ENCODE measurements at places on chromosomes 2 and 18.

DNA sequence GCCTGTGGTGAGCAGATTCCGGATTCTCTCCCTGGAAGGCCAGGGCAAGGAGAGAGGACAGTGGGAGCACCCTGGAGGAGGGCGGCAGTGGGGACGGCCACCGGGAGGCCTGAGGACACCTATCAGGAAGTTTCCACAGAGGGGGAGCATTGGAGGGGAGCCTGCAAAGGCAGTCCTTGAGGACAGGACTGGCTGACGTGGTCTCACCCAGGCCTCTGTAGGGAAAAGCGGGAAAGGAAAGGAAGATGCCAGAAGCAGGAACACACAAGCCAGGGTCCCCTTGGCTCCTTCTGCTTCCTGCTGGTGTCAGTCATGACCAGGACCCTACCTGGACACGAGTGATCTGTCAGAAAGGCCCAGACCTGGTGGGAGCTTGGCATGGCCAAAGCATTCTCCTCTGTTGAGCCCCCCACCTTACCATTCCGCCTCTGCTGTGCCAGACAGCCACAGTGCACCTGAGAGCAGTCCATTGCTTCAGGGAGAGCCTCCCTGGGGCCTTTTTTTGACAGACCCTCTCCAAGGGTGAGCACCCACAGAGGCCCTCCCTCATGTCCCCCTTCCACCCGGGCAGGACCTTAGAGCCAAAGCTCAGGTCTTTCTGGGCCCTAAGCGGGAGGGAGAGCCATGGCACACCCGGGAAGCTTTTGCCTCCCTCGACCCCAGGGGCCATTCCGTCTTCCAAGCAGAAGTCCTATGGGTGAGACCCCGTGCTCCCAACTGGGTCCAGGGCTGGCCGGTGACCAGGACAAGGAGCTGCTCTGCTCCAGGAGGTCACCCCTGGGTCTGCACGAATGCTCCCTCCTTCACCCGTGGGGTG is 333.1 kb downstream of the DYSF start:
- DNase-seq, result no peak

DNA sequence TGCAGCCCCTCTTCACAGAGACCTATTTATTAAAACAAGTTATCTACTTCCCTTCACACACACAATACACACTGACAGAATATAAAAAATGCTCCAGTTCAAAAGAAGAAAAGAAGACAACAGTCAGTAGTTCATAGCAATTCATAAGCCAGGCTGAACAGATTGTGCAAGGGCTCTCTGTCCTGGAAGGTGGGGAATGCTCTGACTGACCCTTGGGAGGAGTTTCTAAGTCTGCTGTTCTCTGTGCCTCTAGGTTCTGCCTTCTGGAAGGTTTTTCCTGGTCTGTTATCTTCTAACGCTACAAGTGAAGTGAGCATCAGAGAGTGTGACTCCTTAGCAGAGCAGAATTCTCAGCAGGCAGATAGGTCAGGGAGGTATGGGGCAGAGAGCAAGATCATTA is 35.7 kb downstream of the SP3 start:
- no peak for DNase-seq

GRCh38 chr18:30632071-30632698 is 410.4 kb downstream of the DSC3 start:
- no peak for DNase-seq

DNA sequence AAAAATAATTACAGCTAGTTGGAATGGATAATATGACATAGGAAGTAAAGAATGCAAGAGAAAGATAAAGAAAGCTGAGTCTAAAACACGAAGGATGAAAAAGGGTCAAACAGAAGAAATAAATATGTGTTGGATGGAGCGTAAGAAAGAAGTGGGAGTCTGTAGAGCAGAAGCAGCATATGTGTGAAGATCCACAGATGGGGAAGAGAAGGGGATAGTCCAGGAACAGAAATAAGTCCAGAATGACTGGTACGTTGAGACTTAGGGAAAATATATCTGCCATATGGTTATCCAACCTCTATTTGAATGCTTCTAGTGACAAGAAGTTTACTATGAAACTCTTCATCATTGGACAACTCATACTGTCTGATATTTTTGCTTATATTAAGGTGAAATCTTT is 18.0 kb downstream of the ABCA12 start:
- no peak for DNase-seq

- DNase-seq, result no peak
These were observed 439.8 kb downstream of the TGIF1 start for GRCh38 chr18:3889803-3890202.

- no peak for DNase-seq
These were observed 2.1 kb downstream of the COQ10B start for GRCh38 chr2:197455428-197455827.

DNA sequence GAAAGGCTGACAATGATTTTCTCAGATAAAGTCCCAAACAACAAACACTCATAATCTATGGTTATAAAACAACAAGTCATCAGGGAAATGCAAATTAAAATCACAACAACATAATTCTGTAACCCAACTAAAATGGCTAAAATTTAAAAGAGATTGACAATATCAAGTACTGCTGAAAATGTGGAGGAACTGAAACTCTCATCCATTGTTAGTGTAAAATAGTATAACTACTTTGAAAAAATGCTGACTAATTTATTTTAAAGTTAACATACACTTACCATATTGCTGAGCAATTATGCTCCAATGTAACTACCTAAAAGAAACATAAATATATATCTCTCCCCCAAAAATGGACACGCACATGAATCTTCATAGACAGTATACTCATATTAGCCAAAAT is 245.9 kb upstream of the SPOPL start:
- no peak for DNase-seq

DNA sequence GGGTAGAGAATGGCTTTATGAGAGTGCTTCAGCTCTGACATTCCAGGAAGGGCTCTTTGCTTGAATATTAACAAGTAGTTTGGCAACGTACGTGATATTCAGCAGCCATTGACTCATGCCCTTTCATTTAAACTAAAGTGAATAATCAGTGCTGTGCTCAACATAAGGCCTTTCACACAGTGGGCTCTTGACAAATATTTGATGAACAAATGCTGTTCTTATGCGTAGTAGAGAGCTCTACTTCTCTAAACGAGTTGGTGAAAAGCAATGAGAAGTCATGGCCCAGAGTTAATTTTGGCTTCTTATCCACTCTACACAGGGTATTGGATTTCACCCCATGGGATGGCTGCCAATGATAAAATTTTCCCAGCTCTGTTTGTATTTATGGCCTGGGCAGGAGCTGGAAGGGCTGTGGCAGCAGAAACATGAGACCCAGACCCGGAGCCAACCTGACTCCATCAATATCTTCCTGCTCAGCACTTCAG is 338.9 kb downstream of the CCDC85A start:
- no peak for DNase-seq

- no peak for DNase-seq
These were observed 138.9 kb downstream of the DYSF start for GRCh38 chr2:71592181-71592711.

GRCh38 chr2:188819792-188820191 is 154.4 kb upstream of the COL3A1 start:
- no peak for DNase-seq

- no peak for DNase-seq
These were observed 149.5 kb upstream of the RBBP8 start for GRCh38 chr18:22783662-22784076.

DNA sequence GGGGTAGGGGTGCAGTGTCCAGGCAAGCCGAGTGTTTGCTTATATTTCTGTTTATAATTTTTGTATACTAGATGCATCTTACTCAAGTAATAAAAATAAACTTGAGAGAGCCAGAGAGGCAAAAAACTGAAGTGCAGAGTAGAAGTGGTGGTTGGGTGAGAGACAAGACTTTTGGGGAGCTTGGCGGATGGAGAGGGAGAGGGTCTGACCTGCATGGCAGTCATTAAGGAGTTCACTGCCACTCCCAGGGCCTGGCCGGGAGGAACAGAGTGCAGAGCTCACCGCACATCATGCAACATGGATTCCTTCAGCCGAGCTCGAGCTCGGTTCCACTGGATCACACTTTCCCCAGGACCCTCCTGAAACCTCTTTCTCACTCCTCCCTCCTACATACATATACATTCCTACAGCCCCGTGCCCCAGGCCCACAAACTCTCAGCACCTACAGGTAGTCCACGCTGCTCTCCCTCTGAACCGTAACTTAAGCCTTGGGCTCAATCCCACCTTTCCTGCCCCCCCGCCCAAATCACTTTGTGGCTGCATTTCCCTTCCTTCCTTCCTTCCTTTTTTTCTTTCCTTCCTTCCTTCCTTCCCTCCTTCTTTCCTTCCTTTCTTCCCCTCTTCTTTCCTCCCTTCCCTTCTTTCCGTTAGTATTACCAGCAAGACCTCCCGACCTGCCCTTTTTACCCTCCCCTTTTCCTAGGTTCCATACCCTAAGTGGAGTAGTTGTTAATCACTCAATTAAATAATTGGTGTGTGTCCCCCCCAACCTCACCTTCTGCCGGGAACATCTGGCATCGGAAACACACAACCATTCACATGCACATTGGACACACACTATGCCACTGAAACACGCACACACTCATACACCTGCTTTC is 37.1 kb upstream of the ATP6V1B1 start:
- no peak for DNase-seq

GRCh38 chr2:16438613-16439321 is 226.9 kb downstream of the CYRIA start:
- no peak for DNase-seq

DNA sequence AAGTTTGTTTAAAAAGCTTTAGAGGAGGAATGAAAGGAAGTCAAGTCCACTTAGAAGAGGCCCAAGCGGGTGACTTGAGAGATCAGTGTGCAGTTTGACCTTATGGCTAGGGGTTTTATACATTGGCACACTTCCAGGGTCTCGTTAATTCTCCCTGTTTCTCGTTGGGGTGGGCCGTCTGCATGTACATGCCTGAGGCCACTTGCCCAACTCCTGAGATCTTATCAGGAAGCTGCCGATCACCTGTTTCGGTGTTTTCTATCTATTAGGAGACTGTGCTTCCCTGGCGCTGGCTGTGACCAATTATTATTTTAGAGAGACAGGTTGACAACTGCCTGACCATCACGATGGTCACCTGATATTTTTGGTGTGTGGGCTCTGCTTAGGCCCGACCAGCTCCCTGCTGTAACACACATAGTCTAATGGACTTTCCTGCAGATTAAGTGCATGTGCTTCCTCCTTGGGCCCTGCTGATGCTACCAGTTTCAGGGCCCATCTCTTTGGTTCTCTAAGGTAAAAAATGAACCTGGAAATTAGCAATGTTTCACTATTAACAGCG is 31.0 kb upstream of the MSH6 start:
- DNase-seq, result no peak

DNA sequence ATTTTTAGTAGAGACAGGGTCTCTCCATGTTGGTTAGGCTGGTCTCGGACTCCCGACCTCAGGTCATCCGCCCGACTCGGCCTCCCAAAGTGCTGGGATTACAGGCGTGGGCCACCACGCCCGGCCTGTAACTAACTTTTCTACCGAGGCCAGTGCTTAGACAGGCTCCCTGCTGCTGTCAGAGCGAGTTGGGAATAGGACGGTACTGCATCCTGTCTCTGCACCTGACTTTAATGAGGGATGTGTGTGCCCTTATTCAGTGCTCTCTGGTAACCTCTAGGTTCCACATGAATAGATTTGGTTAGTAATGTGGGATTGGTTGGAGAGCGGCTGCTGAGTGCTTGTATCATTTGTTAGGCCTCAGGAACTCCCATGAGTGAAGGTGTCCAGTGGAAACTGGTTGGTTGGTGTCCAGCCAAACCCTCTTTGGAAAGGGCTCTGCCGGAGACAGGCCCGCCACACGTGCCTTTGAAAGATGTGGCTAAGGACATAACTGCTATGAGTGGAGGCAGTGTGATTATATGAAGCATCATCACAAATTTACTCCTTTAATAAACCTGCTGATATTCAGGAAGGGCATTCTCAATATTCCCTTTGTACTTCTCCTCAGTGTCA is 36.6 kb downstream of the MYOM1 start:
- no peak for DNase-seq

- no peak for DNase-seq
These were observed 827.2 kb upstream of the POU3F3 start for GRCh38 chr2:104026725-104027124.

- no peak for DNase-seq
These were observed 241.2 kb downstream of the ANAPC1 start for GRCh38 chr2:111642586-111643327.

DNA sequence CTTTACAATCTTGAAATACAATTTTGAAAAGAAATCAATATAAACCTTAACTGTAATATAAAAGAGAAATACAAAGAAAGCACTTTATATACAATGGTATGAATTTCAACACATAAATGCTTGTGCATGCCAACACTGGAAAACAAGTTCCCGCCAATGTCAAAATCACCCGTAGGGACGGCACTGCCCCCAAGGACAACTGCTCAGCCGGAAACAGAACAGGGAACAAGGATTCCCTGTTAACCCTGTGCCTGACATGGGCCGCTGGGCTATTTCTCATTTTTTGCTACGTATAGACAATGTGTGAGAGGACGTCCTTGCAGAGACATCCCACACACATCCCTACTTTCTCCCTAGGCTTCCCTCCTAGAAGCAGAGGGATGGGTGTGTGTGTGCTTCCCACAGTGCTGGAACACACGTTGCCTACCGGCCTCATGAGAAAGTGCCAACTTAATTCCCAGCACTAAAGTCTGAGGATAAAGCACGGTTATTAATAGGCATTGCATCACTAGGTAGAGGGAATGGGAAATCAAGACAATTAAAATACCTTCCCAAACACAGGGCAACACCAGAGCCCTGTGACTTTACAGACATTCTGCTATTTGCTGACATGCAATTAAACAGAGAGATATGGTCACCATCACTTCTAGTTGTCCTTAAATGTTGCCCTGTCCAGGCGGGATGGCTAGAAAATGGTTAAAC is 14.4 kb downstream of the AFG3L2 start:
- DNase-seq, result no peak

- DNase-seq, result no peak
These were observed 19.7 kb upstream of the RIOK3 start for GRCh38 chr18:23433360-23433759.

DNA sequence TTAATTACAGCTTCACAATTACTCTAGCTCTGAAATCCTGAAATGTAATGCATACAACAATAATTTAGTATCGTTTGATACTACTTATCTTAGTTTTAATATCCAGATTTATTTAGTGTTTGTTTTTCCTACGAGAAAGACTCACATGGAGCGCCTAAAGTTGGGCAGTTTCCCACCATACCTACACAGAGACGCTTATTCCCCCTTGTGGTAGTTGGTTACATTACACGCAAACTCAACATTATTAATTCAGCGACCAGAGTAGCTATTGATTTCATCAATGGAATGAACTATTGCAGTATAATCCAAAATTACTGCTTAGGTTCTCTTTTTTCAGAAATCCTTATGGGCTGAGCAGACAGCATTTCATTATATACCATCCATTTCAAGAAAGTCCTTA is 164.0 kb upstream of the REG3G start:
- DNase-seq, result no peak

- DNase-seq, result no peak
These were observed 42.9 kb upstream of the HS6ST1 start for GRCh38 chr2:128361376-128362131.

DNA sequence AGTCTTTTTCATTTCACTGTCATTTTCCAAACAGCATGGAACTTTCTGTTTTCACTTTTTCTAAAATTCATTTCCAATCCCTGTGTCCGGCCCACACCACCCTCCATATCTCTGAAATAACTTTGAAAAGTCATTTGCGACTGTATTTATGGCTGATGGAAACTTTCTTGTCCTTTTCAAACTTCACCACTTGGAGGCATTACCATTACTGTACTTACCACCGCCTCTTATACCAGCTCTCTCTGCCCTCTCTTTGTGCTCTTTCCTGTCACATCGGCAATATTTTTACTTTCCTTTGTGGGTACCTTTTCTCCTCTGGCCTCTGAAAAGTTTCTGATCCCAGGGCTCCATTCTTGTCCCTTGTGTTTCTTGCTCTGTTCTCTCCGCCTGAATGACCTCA is 39.5 kb upstream of the IL1RL1 start:
- DNase-seq, result no peak

- no peak for DNase-seq
These were observed 47.1 kb downstream of the HS1BP3 start for GRCh38 chr2:20603791-20604190.
